ENCODE measurements at places on chromosomes 1 and 21.

- no peak for DNase-seq
Observed at GRCh38 chr1:199743227-199743626, 284.3 kb upstream of the NR5A2 start.

GRCh38 chr1:154352581-154353459 lies 27.5 kb downstream of the ATP8B2 start:
- DNase-seq, result no peak

DNA sequence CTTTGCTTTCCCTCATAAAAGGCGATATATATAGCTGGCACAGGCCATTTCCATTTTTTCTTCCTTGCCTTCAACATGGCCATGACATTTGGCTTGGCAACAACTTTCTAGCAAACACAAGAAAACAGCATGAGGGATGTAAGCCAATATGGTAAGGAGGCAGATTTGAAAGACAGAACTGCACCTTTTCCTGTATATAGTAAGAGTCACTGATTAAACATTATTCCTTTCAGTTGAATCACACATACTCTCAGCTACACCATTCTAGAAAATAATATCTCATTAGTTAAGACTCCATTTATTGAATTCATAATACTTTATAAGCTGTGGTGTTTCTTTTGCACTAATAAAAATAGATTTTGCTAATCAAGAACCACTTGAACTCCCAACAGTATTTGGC lies 9.5 kb downstream of the SIKE1 start:
- DNase-seq, result no peak

DNA sequence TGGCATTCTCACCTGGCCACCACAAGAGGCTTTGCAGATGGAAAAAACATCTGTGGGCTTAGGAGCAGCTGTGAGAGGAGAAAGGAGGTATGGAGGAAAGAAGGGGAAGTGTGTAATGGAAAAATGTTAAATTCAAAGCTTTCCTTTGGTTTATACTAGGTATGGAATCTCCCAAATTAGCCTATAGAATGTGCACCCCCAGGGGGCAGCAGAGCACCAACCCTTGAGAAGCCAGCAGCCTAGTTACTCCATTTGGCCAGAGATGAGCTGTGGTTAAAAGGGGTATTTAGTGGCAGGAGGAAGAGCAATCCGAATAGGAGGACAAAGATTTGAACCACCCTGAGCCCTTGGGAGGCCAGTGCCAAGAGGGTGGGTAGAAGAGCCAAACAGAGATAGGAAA lies 97.5 kb upstream of the CTTNBP2NL start:
- DNase-seq, result no peak

DNA sequence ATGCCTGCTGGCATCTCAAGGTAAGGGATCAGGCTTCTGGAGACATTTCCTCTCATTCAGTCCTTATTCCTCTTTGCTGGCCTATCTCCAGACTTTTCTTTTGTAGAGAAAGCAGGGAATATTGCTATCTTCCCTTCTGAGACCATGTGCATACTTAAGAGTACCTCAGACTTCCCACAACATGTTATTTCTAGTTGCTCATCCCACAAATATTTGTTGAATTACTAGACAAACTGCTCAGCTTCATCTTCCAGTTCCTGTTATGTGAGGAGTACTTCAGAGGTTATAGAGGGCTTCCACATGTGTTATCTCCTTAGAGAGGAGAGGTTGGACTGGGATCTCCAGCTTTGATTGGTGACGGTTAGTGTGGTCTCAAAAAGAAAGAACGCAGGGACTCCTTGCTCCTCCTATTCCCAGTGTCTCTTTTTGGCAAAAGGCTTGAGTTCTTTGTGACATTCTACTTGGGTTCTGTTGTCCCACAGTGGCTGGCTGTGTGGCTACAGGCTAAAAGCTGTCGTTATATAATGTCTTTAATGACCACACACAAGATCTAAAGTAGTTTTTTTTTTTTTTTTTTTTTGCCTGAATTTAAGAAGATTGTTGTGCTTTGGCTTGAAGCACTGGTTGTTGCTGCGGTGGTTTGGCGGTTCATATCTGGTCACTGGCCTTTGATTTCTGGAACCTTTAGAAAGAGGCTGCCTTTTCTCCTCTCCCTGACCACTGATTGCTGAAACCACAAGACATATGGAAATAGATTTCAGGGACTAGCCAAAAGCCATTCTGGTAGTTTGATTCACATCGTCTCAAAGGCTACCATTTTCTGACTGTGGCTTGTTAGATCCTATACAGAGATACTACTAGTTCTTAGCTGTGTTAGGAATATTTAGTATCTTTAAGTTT lies 78.7 kb downstream of the FGGY start:
- DNase-seq, result no peak

DNA sequence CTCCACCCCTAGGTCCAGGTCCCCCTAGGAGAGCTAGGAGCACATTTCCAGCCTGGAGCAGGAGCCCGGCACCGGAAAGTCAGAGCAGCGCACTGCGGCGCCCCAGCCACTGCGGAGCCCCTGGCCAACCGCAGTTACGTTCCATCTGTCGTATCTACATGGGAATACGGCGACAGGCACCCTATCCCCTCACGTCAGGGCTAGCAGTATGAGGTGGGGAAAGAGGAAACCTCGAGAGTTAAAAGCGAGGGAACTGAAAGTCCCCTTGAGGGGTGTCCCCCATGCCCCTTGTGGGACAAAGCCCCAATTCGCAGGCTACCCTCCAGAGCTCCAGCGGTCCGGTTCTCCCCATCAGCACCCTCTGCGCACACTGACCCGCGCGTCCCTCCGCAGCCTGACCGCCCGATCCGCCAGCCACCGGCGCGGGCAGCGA lies 995 bp downstream of the COLGALT2 start:
- no peak for DNase-seq

DNA sequence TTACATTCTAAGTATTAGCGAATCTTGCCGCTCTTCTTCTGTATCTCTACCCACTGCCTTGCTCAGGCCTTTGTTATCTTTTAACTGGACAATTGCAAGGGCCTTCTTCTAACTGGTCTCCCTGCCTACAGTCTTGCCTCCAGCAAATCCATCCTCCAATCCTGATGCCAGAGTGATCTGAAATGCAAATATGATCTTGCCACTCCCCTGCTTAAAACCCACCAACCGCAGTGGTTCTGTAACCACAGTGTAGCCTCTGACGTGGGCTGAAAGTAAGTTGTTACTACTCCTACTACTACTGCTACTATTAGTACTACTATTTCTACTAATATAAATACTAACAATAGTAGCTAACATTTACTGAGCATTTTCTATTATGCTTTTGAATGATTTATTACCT lies 12.4 kb downstream of the MOV10 start:
- no peak for DNase-seq

DNA sequence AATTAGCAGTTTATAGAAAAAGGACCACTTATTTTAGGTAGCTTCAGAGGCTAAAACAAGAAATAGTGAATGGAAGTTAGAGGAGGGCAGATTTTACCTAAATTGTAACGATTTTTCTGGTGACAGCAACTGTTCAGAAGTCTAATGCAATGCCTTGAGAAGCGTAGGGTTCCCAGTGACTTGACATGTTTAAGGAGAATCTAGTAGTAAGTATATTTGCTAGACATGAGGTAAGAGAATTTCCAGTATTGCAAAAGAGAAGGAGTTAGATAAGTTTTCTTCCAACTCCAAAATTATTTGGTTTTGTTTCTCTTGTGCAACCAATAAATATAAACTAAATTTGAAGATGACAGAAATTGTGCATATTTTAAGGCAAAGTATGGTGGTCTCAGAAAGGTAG lies 140.0 kb downstream of the SMYD3 start:
- DNase-seq, result no peak

GRCh38 chr1:32540605-32541004 lies 1.4 kb downstream of the ZBTB8A start:
- DNase-seq, result no peak

- no peak for DNase-seq
Observed at GRCh38 chr1:181219938-181220337, 131.4 kb downstream of the IER5 start.

- DNase-seq, result no peak
Observed at GRCh38 chr1:171173069-171173468, 12.0 kb upstream of the FMO2 start.

GRCh38 chr1:31295874-31296485 lies 608 bp downstream of the SNRNP40 start:
- DNase-seq, result no peak

- no peak for DNase-seq
Observed at GRCh38 chr1:9239622-9240401, 5.2 kb downstream of the H6PD start.

- no peak for DNase-seq
Observed at GRCh38 chr1:98677288-98677687, 15.8 kb downstream of the SNX7 start.

- no peak for DNase-seq
Observed at GRCh38 chr21:14319805-14320204, 63.1 kb downstream of the HSPA13 start.

DNA sequence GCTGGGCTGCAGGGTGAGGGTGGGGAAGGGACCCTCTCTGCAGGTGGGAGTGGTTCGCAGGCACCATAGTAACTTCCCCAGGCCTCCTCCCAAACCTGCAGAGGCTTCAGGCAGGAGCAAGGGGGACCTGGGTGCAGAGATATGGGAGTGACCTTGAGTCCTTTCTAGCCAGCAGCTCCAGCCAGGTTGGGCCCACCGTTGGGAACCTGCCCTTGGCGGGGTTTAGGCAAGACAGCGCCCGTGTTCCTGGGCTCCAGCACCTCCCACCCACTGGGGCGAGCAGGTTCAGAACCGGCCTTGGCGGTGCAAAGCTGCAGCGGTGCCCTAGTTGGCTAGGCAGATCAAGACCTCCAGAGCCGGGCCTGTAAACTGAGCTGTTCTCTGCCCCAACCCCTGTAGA lies 2.2 kb upstream of the PRDM16 start:
- no peak for DNase-seq

DNA sequence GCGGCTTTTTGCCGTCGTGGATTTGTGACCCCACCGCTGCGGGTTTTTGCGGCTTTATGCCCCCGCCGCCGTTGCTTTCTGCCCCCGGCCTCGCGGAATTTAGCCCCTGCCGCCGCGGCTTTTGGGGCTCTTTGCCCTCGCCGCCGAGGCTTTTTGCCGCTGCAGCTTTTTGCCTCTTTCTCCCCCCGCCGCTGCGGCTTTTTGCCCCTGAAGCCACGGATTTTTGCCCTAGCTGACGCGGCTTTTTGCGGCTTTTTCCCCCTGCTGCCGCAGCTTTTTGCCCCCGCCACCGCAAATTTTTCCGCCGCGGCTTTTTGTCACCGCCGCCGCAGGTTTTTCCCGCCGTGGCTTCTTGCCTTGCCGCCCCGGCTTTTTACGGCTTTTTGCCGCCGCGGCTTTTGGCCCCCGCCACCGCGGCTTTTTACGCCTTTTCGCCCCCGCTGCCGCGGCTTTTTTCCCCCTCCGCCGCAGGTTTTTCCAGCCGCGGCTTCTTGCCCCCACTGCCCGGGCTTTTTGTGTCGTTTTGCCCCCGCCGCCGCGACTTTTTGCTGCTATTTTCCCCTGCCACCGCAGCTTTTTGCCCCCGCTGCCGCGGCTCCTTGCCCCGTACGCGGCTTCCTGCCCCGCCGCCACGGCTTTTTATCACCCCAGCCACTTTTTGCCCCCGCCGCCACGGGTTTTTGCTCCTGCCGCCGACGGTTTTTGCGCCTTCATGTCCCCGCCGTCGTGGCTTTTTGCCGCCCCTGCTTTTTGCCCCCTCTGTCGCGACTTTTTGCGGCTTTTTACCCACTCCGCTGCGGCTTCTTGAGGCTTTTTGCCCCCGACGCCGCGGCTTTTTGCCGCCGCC lies 3933.6 kb downstream of the SRGAP2C start:
- DNase-seq, result no peak

- DNase-seq, result no peak
Observed at GRCh38 chr1:118100686-118101514, 84.1 kb downstream of the SPAG17 start.

DNA sequence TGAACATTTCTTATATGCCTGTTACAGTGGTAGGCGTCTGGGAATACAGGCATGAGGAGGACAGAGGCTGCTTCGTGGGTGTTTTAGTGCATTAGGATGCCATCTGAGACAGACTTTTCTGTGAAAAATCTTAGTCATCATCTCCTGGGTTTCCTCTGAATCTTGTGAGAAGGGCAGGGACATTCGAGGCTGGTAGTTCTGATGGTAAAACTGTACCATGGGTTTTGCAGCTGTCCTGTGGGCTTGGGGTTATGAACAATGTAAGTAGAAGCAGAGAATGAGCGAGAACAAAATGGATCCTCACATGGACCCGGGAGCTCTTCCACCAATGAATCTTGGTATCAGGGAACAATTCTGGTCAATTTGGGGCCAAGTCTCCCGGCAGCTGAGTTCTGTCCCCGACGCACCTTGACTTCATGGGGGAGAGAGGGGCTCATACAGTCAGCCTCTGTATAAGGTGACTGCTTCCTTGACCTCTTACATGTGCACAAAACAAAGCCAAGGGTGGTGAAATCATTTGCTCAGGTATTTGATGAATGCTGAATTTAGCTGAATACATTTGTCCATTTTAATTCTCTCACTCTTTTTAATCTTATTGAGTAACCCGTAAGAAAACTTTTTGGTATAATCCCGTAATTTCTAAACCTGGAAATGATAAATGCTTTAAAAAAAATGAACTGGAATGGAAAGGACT lies 63.6 kb upstream of the ERRFI1 start:
- no peak for DNase-seq

DNA sequence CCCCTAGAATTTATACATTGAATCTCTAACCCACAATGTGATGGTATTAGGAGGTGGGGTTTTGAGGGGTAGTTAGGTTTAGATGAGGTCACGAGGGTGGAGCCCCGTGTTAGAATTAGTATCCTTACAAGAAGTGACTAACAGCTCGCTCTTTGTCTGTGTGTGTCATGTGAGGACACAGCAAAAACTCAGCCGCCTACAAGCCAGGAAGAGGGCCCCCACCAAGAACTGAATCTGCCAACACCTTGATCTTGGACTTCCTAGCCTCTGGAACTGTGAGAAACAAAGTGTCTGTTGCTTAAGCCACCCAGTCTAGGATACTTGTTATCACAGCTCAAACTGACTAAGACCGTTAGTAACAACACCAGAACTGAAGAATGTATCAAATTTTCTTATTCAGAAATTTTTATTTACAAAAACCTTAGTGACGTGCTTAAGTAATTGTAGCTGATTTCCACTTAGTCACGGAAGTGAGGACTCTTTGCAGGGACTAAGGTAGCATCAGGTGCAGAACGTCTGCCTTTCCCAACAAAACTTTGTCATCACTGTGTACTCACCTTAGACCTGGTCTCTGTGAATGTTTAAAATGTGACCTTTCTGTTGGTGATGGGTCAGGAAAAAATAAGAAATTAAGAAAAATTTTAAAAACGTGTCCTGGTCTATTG lies 24.5 kb upstream of the LRRC8C start:
- DNase-seq, result no peak

DNA sequence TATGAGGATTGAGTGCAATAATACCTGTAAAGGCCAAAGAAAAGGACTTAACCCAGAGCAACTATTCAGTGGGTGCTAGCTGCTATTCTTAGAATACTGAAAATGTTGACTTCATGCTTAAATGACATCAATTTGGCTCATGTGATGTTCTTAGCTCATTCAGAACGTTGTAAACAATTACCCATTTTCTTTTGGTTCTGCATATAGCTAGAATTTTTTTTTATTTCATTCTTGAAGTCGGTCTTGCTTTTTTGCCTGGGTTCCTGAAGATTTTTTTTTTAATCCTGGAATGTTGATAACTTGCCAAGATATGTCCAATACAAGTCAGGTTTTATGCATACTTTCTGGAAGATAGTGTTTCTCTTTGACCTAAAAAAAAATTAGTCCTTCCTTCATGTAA lies 772.0 kb downstream of the LTN1 start:
- no peak for DNase-seq

Measured in cortex of kidney (tissue), 1 donor.